OCI-M1 (cell line): ENCODE measurements at places on chromosomes 1 and 21.
A peak's percentile ranks its signal among the peaks of the same experiment; 100 is the strongest.

DNA sequence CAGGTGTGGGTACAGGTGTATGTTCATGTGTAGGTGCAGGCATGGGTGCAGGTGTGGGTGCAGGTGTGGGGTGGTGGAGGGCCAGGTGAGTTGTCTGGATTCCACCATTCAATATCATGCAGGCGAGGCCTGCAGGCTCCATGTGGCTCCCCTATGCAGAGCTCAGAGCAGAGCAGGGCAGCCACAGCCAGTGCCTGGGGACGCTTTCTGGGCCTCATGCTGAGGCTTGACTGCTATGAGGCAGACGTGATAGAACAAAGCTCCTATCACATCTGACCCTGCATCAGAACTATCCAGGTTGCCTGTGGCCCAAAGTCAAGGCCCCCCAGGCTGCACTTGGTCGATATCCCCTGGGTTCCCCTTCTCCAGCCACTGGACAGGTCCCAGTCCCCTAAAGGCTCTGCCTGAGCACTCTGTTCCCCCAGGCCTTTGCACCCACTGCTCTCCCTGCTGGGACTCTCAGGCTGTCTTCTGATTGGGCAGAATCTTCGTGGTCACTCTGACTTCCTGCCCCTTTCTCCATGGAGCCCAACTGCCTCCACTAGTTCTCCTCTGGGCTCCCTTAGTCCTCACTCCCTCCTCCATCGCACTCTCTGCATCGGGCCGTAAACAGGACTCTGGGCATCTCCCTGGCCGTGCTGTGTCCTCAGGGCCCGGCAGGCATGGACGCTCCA is 78.6 kb upstream of the ACTL8 start:
- DNase-seq: no peak

GRCh38 chr1:27664291-27664690 is 7.7 kb downstream of the IFI6 start:
- no peak for DNase-seq

GRCh38 chr1:231196307-231196706 is 34.4 kb downstream of the TRIM67 start:
- DNase-seq: no peak

GRCh38 chr21:42431196-42431595 is 27.5 kb downstream of the UBASH3A start:
- no peak for DNase-seq

GRCh38 chr1:35001743-35002142 is 16.6 kb upstream of the TMEM35B start:
- no peak for DNase-seq

- peak; percentile 64 for DNase-seq
Measured at GRCh38 chr1:160206036-160206389, 829 bp downstream of the PEA15 start.

GRCh38 chr1:10515301-10515975 is 40.7 kb downstream of the PEX14 start:
- peak; percentile 79 for DNase-seq

DNA sequence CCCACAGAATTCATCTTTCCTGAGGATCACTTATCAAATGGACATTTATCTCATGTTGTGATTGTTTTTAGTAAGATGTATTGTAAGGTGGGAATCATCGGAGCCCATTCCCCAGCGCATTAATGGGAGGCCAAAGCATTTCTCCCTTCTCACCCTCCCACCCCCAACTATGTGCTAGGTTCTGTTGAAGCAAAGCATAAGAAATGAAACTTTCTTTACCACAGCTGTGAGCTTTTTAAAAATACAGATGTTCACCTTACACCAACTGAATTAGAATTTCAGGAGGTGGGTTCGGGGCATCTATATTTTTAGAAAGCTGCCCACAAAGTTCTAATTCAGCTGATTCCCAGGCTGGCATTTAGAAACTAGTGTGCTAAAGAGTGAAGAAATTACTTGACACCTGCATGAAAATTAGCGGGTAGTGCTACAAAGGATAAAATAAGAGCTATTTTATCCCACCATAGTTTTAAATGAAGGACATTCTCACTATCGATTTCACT is 26.3 kb downstream of the UAP1 start:
- no peak for DNase-seq

DNA sequence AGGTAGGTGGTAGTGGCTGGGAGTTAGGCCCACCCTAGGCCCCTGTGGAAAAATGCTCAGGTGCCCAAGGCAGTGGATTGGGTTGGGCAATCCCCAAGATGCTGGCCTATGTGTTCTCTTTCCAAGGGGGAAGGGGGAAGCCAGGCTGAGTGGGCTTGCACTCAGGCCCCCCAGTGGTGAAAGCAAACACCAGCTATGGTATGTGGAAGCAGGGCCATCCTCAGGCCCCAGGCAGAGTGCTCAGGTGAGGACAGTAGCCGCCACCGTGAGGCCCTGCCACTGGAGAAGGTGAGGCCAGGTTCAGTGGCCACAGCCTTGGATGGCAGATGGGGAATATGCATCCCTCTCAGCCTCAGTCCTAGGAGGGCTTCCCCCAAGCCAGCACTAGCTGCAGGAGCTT is 11.8 kb downstream of the LY9 start:
- DNase-seq: no peak

DNA sequence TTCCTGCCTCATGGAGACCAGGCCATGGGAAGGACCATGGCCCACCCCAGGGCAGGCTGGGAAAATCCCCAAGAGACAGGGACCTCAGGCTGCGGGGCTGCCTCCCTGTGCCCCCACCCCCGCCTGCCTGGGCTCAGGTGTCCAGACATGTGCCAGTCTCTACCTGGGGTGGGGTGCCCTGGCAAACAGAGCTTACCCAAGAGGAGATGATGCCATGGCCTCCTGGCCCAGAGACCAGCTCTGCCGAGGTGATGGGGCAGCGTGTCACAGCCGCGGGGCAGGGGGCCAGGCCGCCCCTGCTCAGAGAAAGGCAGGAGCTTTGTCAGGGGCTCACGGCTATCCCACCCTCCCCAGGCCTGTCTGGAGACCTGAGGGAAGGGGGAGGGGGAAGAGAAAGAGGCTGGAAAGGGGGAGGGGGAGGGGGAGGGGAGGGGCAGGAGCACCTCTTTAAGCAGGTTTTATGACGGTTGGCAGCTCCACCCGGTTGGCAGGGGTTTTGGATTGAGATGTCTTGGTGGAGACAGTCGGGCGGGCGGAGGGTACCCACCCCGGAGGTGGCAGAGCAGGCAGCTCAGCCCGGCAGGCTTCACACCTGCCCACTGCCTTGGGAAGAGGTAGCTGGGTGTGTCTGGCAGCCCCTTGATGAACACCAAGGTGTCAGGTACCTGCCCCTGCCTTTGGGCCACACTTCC is 101.5 kb upstream of the IFFO2 start:
- no peak for DNase-seq

- DNase-seq: no peak
Measured at GRCh38 chr1:119235120-119235519, 94.7 kb upstream of the WARS2 start.

- DNase-seq: peak; percentile 26
Measured at GRCh38 chr1:235657747-235658526, 8.4 kb upstream of the GNG4 start.

GRCh38 chr1:47709872-47710231 is 272.0 kb downstream of the FOXD2 start:
- DNase-seq: no peak

- peak; percentile 65 for DNase-seq
Measured at GRCh38 chr1:151693057-151693651, 23.4 kb downstream of the CELF3 start.

DNA sequence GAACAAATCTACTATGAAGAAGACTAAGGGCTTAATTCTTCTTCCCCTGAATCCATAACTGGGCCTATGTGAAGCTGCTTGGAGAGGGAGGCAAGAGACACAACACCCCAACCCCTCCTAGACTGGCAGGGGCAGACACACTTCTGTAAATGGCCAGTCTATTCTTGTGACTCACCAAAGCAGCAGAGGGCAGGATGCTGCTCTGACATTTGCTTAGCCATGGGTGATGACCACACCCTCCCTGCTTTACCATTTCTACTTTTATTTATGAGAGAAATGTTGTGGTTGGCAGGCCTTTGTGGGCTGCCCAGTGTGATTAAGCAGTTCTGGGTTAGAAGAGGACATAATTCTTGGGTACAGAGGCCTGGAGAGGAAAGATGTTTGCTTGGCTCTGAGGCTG is 189.8 kb upstream of the DPYD start:
- no peak for DNase-seq

DNA sequence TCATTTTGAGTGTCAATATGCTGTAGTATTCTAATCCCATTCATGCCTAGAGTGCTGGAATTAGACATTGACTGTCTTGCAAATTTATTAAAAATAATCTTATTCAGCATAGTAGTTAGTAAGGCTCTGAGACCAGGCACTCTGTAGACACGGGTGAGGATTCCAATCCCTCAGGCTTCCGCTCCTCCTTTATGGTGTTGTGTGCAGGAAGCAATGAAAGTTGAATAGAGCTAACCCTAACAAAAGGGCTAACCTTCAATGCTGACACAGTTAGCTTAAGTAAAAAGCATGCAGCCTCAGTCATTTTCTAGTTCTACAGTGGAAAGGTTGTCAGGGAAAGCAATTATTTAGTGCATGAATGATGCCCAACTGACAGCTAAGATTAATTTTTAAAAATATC is 199.6 kb upstream of the SGIP1 start:
- DNase-seq: no peak

DNA sequence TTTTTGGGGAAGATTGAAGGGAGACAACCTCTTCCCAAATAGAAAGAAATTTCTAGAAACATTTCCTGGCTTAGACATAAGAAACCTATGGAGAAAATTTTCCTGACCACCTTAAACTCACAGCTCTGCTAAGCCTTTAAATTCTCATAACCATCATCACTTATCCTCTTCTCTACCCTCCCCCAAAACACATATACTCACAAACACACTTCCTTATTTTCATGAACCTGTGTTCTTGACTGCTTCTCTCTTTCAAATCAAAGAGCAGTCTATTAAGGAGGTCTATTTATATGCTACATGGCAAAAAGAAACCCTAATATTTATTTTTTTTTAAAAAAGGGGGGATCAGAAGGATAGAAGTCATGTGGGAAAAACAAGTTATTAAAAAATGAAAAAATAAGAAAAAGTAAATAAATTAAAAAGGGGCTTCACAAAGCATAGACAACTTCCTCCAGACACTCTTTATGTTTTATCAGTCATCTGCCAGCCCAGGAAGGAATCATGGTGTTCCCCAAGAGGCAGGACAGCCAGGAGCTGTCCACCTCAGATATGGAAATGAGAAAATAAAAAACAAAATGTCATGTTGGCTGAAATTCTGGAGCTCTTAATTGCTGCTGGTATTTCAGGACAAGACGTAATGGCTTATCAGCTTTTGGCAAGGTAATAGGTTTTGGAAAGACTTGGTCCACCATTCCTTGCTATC is 12.8 kb upstream of the RGS2 start:
- DNase-seq: peak; percentile 76

DNA sequence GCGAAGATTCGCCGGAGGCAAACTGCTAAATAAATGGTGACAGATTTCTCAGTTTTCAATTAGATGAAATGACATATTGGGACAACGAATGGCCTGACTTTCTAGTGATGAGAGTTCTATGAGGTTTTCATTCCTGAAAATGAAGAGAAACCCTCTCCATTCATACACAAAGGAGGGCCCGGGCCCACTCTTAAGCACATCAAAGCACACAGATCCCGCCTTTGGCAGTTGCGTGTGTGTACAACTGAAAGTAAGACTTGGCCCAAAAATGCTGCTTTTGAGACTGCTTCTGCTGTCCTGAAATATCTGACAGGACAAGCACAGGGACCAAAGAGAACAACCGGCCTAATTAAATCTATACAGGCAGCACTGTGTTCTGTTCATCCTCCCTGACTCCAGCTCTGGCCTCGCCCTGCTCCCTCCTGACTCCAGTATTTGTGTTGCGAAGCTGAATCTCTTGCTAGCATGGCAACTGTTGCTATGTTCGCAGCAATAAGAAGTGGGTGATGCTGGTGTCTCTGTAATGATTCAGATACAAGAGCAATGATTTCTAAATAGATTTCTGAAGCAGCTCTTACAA is 7.4 kb downstream of the LRRC53 start:
- DNase-seq: no peak

- DNase-seq: peak; percentile 22
Measured at GRCh38 chr1:46557403-46557802, 6.0 kb upstream of the KNCN start.

- no peak for DNase-seq
Measured at GRCh38 chr1:197905699-197906351, 3.4 kb downstream of the C1orf53 start.

DNA sequence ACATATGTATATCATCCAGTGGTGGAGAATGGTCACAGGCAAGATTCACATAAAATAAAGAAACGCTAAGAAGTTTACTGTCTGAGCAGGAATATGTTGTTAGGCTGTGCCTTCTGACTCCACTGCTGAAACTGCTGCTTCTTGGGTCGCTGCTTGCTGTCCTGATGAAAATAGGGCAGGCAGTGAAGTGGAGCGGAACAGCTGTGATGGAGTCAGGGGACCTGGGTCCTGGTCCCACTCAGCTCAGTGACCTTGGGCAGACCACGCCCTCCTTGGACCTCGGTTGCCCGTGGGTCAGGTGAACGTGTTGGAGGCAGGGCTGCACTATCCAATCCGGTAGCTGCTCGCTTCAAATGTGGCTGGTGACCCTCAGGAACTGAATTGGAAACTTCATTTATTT is 33.4 kb upstream of the IFFO2 start:
- no peak for DNase-seq

DNA sequence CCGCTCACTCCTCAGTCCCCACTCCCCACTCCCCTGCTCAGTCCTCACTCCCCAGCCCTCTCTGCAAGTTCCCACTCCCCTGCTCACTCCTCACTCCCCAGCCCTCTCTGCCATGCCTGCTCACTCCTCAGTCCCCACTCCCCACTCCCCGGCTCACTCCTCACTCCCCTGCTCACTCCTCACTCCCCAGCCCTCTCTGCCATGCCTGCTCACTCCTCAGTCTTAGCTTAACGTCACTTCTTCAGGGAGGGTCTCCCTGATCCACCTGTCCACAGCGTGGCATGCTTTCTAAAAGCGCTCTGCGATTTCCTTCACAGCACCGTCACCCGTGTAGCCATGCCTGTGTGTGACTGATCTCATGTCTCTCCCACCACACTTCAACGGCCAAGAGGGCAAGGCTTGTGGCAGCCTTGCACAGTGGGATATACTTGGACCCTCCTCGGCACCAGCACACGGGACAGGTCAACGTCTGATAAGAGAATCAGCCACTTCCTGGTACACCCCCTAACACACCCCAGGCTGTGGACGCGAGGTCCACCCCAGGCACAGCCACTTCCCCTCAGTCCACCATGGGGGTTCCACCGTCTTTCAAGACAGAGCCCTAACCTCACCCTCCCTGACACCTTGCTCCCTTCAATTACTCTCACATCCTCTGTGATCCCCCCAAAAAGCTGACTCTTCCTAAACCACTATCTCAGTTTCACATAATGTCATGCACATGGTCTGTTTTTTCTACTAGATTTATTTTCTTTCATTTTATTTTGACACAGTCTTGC is 14.0 kb downstream of the PRDM15 start:
- peak; percentile 31 for DNase-seq

GRCh38 chr1:2348346-2349325 is 42.7 kb downstream of the MORN1 start:
- no peak for DNase-seq

DNA sequence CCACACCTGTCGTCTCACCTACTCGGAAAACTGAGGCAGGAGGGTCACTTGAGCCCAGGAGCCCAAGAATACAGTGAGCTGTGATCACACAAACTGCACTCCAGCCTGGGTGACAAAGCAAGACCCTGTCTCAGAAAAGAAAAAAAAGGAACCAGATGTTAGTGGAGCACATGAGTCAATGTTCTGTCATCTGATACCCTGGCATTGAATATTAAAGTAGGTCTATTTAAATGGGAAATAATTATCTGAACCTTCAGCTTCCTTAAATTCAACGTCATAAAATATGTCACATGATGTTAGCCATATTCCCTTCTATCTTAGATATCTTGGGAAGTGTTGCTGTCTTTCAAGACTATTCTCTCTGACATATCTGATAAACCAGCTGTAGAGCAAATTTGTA is 47.3 kb downstream of the NCAM2 start:
- DNase-seq: peak; percentile 76

GRCh38 chr1:103333141-103333540 is 192.4 kb upstream of the RNPC3 start:
- DNase-seq: no peak
